Stimulated activated CD4-positive, alpha-beta T cell treated with anti-CD3 and anti-CD28 coated beads, Interleukin-15, amount 100 ng/mL, for 1 hour (primary cell): ENCODE measurements at places on chromosomes 2 and 18.

DNA sequence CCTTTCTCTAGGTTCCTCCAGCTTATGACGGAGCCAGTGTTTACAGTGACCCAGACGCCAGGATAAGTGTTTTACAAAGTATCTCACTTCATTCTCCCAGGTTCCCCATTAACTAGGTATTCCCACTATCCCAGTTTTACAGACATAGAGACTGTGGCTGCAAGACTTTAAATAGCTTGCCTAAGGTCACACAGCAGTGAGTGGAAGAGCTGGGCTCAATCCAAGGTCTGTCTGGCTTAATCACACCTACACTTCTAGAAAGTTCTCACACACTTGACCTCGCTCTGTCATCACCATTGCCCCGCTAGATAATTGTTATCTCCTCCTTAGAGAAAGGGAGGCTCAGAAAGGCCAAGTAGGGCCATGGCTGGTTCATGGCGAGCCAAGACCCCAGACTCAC lies 110.2 kb downstream of the ANTXR1 start:
- DNase-seq, result no peak

GRCh38 chr2:197851451-197851850 lies 47.1 kb downstream of the PLCL1 start:
- no peak for DNase-seq

DNA sequence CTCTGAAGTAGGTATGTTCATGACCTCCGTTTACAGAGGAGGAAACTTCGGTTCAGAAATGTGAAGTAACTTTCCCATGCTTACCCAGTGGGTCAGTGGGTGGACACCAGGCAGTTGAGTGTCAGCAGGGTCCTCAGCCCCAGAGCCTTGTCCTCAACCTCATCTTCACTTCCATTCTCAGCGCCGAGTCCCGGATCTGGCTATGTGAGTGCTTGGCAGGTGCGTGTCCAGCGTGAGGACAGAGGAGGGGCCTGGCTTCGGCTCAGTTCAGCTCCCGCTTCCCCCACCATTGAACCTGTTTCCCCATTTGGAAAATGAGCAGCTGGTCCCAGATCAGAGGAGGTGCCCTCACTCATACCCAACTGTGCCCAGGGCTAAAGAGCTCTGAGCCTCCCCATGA lies 267.6 kb downstream of the ATAD2B start:
- no peak for DNase-seq

DNA sequence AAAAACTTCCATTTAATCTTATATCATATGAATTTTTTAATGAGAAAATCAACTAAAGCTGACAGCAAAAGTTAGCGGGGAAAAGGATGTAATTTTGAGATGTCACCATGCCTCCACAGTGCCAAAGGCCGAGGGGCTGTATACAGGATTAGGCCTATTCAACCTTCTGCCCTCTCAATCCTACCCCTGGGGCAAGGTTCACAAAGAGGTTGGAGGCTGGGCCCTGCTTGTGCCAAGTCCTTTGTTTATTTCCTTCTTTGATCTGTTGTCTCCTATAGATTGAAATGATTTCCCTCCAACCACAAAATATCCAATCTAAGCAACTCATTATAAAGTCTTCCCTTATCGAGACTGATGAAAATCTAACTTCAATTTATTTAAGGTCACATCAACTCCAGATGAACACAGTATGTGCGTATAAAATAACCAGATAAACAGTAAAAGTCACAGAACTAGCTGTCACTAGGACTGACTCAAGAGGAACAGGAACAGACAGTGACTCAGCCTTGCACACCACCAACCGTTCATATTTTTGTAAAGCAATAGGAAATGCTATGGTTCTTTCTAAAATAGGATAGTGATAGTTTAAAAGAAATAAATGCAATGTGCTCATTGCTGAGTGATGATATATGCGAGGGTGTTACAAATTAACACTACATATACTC lies 95.8 kb downstream of the SLC25A12 start:
- DNase-seq, result no peak

DNA sequence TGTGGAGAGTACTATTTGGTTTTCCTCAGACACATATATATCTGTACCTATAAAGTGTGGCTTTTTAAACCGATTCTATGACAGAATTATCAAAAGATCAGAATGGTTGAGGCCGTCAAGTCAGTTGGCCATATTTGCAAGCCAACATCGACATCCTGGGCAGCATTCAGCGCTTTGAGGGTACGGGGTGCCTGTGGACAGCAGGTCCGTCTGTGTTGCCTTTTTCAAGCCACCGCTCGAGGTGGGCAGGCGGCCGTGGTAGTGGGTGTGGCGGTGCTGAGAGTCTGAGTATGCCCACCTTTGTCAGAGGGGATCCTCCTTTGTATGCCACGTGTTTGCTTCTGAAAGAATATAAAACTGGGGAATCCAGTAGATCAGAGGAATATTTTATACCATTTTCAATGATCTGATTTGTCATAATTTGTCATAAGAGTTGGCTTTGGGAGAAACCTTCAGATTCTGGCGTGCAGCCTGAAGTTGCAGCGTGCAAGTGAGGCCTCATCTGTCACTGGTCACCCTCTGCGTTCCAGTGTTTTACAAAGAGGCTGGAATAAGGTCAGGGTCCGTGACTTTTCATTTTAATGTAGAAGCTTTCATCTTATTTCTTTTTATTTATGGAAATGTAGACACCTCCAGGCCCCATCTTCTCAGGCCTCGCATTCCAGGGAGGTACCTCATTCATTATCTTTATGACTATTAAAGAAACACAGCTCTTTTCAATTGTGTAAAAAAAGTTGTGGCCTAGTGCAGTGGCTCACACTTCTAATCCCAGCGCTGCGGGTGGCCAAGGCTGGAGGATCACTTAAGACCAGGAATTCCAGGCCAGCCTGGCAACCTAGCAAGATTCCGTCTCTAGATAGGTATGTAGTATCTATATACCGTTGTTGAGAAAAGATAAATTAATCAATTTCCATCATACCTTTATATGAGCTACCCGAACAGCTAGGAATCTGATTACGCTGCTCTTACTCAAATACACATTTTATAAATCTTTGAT lies 37.8 kb upstream of the RBM44 start:
- no peak for DNase-seq

DNA sequence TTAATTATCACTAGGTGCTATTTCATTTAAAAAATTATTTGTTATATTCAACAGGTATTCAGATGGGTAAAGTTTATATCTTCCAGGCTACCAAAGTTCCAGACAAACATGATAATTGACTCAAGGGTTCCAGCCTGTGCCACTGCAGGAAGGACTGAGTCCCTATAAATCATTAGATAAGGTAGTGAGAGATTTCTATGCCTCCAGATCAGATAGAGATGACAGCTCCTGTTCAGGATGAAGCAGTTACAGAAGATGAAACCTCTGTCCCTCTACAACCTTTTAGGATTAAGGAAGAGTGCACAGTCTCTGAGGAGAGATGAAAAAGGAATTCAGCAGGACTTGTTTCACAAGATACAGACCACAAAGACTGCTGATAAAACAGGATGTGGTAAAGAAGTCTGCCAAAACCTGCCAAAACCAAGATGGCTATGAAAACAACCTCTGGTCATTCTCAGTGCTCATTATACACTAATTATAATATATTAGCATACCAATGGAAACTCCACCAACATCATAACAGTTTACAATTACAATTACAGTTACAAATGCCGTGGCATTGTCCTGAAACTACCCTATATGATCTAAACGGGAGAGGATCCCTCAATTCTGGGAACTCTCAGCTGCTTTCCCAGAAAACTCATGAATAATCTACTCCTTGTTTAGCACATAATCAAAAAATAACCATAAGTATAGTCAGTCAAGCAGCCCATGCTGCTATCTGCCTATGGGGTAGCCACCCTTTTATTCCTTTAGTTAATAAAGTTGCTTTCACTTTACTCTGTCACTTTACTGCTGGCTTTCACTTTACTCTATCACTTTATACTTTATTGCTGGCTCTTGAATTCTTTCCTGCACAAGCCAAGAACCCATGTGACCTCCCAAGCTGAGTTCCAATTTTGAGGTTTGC lies 288.5 kb downstream of the PDE11A start:
- no peak for DNase-seq

DNA sequence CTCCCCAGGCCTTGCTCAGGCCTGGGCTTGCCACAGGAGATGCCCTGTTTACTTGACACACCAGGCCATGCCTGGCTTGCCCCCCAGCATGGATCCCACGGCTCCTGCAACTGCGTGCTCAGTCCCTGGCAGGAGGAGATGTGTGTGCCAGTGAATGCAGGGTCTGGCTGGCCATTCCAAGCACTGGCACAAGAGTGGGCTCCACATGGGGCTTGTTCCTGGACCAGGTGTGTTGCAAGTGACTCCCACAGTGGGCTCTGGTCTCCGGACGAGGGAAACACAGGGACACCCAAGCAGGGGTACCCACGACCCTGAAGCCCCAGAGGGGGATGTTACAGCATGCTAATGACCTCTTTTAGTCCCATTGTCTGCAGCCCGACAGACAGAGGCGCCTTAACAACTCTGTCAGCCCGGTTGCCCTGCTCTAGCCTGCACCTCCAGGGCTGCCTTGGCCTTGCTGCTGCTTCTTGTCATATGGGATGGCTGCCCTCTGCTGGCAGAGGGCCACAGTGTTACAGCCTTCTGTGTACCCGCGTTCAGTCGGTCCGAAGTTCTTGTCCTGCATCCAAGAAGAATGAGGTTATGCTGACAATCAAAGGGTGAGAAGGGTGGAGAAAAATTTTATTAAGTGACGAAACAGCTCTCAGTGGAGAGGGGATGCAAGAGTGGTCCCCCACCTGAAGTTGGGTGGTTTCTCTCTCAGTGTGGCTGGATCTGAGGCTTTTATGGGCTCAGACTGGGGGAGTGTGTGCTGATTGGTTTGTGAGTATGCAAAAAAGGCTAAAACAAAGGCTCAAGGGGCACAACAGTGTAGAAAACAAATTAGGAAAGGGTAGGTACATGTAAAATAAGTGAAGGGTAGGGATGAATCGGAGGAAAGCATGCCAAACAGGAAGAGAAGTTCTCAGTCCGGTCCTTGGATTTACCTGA lies 180.4 kb downstream of the MBD5 start:
- no peak for DNase-seq
